Nucleus accumbens (tissue), 56 donors: ENCODE measurements at places on chromosomes 11 and 22.

DNA sequence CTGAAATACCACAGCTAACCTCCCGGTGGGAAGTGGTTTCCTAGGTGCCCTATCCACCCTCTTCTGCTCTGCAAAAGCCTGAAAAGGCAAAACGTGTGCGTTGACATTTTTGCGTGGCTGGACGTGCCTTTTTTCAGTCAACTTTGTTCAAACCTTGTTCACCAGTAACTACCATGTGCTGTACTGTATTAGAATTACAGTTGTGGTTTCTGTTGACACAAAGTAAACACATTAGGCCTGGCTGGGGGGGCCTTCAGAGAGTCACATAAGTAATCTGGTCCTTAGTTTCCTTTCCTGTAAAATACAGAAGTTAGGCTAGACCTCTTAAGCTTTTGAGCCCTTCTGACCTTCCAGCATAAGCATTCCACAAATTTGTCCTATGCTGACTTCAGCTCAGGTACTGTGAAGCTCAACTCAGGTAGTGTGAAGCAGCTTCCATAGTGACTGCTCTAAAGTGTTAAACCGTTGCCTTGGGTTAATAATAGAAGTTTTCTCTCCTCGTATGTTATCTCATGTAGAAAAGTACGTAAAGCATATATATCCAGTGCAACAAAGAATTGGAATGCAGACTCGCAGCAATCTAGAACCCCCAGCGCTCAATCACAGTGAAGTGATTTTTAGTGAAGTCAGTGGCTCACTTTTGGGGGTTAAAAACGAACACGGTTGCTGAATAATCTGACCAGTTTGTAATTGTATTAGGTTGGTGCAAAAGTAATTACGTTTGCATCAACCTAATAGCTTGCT lies 1.8 kb downstream of the EWSR1 start:
- no peak for DNase-seq

GRCh38 chr11:65856689-65857499 lies 1.1 kb downstream of the CFL1 start:
- peak; percentile 71 for DNase-seq

- no peak for DNase-seq
Observed at GRCh38 chr22:50315289-50316113, 8.1 kb upstream of the PLXNB2 start.

DNA sequence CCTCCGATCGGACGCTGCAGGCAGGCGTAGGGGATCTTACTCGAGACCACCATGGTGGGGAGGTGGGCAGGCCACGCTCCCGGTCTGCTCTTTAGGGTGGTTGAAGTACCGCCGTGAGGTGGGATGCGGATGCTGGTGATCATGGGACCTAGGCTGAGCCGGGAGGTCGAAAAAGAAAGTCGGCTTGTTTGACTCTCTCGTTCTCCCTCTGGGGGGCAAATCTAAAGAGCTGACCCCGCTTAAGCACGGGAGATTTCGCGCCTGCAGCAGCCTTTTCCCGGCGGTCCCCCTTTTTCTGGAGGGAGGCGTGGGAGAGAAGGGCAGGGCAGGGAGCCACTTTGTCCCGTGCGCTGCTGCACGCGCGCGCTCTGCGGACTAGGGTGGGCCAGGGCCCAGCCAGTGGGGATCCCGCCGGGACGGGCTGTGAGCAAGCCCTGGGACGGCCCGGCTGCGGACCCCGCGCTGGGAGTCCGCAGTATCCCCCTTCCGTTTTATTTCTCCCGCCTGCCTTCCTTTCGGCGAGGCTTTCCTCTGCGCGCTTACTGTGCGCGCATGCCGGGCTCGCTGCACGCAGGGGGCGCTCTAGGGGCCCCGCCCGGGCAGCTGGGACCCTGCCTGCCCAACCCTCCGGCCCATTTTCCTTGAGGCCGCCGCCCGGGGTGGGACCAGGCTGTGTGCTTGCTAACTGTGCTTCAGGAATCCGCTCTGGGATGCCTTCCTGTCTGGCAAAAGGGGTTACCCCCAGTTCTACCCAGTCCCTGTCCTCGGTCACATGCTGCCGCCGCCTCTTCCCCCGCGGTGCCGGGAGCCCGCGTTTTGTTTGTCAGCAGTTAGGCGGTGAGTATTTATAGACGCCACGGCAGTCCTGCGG lies 81.0 kb downstream of the PRR5L start:
- peak; percentile 30 for DNase-seq

- DNase-seq = no peak
Observed at GRCh38 chr22:45846952-45847351, 130.0 kb downstream of the WNT7B start.

DNA sequence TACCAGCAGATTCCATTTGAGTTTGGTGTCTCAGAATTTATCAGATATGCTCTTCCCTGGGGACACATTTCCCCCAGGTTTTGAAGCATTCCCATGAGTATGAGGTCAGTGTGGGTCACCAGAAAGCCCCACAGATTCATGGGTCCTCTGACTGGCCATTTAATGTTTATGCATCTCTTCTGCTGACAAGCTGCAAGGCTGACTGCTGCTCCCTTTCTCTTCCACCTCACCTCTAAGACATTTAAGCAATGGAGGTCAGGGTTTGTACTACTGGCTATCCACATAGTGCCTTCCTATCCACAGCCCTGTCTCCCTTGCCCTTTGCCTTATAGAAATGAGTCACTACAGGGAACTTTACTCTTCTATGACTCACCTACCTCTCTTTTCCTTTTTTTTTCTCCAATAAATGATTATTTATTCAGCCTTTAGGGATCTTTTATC lies 106.0 kb upstream of the TIMP3 start:
- DNase-seq = no peak

DNA sequence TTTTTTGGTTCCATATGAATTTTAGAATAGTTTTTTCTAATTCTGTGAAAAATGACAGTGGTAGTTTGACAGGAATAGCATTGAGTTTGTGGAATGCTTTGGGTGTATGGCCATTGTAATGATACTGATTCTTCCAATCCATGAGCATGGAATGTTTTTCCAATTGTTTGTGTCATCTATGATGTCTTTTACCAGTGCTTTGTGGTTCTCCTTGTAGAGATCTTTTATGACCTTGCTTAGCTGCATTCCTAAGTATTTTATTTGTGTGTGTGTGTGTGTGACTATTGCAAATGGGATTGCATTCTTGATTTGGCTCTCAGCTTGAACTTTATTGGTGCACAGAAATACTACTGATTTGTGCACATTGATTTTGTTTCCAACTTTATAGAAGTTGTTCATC lies 3.0 kb upstream of the CSF2RB start:
- no peak for DNase-seq

- no peak for DNase-seq
Observed at GRCh38 chr11:105713696-105714095, 103.8 kb downstream of the GRIA4 start.

GRCh38 chr11:71130106-71130505 lies 122.3 kb downstream of the SHANK2 start:
- DNase-seq = no peak
